Kidney (tissue), 22 donors: ENCODE measurements at places on chromosomes 2 and 18. TPM values are rescaled to one million over a fixed set of nuclear protein-coding genes. Genes with fewer than 3 reads are reported as not detected.

- DNase-seq: no peak
These were observed 265.5 kb downstream of the NAPG start for GRCh38 chr18:10791169-10791831.

- no peak for DNase-seq
These were observed 205.0 kb upstream of the SMAD2 start for GRCh38 chr18:48135436-48135966.

The PLGLB1 gene
- 4.1 TPM for total RNA-seq

The DOK6 gene
- total RNA-seq: 3.8 TPM

DNA sequence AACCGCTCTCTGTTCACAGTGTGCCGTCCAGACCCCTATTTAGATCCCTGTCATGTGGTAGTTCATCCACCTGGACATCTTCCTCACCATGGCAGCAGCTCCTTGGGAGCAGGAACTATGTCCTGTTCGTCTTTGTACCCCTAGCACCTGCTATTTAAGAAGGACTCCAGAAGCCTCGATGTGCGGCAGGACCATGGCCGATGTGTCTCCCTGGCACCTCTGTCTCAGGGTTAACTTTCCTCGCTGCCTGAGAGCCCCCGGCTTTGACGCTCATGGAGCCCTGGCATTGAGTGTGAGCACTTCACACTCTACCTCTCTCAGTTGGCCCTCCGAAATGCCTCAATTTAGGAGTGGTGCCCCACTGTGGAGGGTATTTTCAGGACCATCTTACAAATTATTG, 152.0 kb downstream of the FAM210A start:
- DNase-seq: no peak

DNA sequence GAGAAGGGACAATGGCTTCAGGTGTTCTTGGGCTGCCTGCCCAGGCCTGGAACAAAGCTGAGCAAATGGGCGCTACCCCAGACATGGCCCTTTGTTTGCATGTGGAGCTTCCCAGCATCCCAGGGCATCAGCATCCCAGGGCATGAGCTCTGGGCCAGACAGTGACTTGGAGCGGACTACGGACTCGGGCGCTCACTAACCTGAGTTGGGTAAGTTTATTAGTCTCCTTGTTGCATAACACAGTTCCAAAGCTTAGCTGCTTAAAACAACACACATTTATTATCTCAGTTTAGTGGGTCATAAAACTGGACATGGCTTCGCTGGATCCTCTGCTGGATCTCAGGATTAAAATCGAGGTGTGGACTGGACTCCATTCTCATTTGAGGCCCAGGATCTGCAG, 35.8 kb downstream of the MC2R start:
- no peak for DNase-seq

- DNase-seq: no peak
These were observed 88.1 kb upstream of the ASAP2 start for GRCh38 chr2:9118383-9118960.

The BOK gene
- 28.8 TPM for total RNA-seq

The PRSS56 gene
- total RNA-seq: not detected

GRCh38 chr2:1400943-1401735, 12.1 kb upstream of the TPO start:
- DNase-seq: no peak

DNA sequence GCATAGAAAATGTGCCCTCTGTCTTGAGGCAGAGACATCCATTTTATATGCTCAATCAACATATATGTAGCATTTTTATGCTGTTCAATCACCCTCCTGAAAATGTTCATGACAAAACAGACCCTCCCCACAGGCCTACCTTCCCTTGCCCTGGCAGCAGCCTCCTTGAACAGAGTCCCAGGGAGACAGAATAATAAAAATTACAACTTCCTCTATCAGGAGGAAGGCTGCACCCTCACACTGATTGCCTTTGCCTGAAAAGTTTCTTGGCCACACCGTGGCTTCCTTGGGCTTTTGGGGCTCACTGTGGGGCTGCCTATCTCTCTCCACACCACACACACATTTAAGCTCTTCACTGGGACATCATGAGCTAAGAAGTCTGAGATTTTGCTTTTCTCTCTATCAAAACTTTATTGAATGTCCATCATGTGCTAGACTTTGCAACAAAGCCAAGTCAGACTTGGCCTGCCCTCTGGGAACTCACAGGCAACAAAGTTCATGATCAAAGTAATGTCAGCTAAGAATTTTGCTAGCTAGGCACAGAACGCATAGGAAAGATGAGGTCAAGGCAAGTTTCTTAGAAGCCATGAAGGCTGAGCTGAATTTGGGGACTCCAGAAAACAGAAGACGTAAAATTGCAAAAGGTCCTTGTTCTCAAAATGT, 101.6 kb downstream of the BCL2L11 start:
- DNase-seq: no peak

DNA sequence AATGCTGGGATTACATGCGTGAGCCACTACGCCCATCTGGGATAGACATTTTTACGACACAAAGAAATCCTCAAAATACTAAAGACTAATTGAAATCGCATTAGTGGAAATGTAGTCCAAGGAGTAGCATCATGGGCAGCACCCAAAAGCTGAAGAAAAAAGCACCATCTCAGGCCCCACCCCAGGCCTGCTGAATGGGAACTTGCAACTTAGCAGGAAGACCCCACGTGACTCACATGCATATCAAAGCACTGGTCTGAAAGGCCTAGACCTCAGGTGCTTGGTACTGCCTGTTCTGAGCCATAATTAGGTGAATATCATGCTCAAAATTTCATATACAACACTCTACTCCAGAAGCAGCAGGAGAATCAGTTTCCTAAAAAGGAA, 28.9 kb downstream of the SPRED2 start:
- no peak for DNase-seq

DNA sequence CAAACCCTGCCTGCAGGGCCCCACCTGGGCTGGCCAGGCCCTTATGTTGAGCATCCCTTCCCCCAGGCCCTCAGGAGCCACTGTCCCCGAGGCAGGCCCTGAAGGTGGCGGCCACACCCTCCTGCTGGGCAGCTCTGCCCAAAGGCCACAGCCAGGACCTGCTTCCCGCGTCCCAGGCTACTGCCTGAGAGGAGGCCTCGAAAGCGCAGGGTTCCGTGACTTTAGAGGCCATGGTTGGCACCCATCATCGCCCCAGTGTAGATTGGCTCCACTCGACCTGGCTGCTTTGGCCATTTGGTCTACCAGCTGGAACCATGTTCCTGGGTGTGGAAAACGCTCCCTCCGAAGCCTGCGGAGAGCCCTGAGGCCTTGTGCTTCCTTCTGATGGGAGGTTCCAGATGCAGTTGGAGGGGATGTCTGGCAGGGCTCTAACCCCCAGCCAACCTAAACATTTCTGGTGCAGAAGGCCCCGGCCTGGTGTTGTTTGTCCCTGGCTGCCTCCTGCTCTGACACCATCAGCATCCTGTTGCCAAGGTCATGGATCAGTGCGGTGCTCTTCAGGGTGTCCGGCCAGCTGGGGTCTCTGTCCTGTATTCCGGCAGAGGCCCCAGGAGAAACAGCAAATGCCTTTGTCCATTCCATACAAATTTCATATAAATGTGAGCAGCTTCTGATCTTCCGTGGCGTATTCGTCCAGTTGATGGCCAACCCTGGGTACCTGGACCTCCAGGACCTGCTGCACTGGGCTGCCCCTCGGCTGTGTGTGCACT, 14.7 kb downstream of the CAPN10 start:
- DNase-seq: no peak

- no peak for DNase-seq
These were observed 179.8 kb upstream of the REG3G start for GRCh38 chr2:78845664-78846185.

DNA sequence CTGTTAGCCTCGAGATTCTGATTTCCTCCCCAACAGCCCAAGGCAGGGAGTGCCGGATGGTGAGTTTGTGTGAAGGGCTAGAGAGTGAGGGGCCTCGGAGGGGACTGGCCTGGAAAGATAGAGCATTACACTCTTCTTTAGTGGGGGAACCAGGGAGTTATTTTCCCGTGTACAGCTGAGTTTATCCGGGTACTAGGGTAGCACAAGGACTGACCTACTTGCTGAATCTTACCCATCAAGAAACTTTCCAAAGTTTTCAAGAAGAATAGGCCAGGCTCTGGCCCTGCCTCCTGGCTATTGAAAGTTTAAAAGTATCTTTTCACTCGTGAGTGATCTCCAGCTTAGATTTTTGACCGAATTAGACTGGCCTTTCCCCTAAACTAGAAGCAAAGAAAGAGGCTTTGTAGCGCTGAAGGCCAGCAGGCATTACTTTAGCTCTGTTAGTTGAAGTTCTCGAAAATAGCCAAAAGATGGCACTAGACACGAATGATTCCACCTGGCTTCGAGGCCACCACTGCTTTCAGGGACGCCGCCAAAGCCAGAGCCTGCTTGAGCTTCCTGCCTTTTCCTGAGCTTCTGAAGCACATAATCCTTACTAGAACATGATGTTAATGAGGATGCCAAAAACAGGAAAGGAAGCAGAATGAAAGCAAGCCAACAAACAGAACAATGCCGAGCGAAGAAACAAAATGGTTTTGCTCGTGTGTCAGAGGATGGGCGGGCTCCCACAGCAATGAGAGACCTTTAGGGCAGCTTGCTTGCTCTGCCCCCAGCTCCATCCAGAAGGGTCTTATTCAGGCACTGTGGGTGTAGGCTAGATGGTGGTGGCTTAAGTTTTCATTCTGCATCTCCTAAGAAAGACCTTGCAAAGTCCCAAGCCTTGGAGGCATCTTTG, 55.8 kb downstream of the TSN start:
- peak; percentile 88 for DNase-seq

The COBLL1 gene
- 205 TPM for total RNA-seq

DNA sequence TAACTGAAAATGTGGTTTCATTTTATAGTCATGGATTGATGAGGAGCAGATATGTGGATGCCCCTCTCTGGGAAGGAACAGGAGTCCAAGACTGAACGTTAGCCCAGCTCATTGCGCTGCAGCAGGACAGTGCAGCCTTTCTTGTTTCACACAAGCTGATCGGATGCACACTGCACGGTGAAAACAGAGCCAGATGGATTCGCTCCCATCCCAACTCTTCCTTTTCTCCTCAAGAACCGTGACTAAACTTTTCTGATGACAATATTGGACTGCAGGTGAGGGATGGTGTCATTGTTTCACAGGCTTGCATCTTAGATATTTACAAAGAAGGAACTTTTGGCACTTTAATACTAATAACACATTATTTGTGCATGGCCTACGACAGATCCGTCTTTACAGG, 33.8 kb upstream of the COPS8 start:
- DNase-seq: no peak

- DNase-seq: no peak
These were observed 398.7 kb downstream of the DSEL start for GRCh38 chr18:67117804-67118203.

- no peak for DNase-seq
These were observed 1.9 kb downstream of the MCFD2 start for GRCh38 chr2:46913471-46914381.

DNA sequence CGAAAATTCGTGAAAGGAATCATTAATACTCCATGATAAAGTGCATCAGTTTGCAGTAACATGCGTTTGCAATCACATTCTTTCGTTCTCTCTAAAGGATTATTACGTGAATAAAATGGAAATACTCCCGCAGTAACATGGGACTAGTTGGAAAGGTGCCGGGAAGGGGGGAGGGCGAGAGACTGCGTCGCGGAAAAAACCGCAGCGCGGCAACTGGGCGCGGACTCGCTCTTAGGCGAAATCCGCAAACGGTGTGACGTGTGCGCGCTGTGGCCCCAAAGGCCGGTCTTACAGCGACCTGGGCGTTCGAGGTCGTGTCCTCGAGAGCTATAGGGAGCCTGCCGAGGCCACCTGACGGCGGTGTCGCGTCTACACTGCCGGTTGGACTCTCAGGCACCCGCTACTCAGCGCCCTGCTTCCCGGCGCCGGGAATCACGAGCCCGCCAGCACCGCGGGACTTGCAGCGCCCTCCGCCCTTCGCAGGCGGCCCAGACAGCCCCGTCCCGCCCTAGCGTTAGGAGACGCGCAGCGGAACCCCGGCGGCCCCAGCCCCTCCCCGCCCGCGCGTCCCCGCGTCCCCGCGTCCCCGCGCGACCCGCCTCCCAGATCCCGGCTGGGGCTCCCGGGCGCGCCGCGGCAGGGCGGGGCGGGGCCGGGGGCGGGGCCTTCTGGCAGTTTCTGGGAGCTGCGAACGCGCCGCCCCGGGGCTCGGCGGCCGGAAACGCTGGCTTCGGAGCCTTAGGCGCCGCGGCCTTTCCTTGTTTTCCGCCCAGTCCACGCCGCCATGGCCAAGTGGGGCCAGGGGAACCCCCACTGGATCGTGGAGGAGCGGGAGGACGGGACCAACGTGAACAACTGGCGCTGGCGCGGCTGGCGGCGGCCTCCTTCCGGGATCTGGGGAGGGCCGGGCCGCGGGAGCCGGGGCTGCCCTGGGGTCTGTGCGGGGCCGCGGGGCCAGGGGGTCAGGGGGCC, 15.1 kb downstream of the C2orf74 start:
- DNase-seq: peak; percentile 98

The DNMT3A gene
- 31.4 TPM for total RNA-seq

GRCh38 chr18:3692691-3693090, 242.7 kb downstream of the TGIF1 start:
- no peak for DNase-seq
